Right ventricle myocardium superior (tissue), 1 donor: ENCODE measurements at places on chromosomes 13 and 19. TPM values are rescaled to one million over a fixed set of nuclear protein-coding genes. Genes with fewer than 3 reads are reported as not detected.

DNA sequence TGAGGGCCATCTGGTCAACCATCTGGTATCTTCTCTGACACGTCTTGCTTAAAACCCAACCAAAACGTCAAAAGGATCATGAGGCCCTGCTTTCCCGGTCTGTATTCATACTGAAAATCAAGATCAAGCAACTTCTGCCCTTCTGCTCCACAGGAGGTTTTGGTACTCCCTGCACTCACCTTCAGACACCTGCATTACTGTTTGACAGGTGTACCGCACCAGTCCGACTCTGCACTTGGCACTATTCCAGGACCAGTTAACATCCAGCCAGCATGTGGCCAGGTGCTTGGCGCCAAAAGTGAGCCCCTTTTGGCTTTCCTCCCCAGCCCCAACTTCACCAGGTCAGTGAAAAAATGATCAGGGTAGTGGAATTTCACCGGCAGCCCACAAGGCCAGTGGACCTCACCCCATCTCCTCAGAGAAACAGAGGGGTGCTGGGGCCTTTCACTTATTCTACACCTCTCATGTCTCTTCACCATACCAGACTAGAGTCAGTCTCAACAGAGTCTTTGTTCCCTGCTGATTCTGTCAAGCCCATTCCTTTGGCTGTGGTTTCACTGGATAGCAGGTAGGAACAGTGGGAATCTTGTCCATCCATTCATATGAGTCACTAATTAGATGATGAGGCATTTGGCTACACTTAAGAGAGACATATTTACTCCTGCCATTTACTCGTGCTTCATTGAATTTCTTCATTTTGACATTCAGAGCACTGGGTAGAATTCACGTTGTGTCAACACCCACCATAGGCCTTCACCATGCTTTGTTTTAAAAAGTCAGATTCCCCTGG is 85.3 kb downstream of the ZNF726 start:
- DNase-seq: no peak

- DNase-seq: no peak
These were observed 941 bp downstream of the ZNF160 start for GRCh38 chr19:53102206-53102755.

DNA sequence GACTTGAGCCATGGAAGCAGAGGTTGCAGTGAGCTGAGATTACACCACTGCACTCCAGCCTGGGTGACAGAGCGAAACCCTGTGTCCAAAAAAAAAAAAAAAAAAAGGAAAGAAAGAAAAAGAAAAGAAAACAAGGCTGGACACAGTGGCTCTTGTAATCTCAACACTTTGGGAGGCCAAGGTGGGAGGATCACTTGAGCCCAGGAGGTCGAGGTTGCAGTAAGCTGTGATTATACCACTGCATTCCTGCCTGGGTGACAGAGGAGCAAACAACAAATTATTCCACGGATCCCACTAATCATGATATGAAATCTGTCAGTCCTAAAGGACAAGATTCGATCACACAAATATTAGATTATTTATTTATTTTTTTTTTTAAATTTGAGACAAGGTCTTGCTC is 3.1 kb upstream of the MYDGF start:
- DNase-seq: no peak

- DNase-seq: no peak
These were observed 9.5 kb downstream of the IL17D start for GRCh38 chr13:20713014-20713376.

The PTPRS gene
- 51.5 TPM for total RNA-seq

The SBSN gene
- not detected for total RNA-seq
